Stimulated activated CD8-positive, alpha-beta memory T cell treated with anti-CD3 and anti-CD28 coated beads, Interleukin-2, amount 100 ng/mL, for 1 hour (primary cell): ENCODE measurements at places on chromosomes 5 and 9.

GRCh38 chr5:179840766-179841165, 17.9 kb downstream of the MRNIP start:
- no peak for DNase-seq

DNA sequence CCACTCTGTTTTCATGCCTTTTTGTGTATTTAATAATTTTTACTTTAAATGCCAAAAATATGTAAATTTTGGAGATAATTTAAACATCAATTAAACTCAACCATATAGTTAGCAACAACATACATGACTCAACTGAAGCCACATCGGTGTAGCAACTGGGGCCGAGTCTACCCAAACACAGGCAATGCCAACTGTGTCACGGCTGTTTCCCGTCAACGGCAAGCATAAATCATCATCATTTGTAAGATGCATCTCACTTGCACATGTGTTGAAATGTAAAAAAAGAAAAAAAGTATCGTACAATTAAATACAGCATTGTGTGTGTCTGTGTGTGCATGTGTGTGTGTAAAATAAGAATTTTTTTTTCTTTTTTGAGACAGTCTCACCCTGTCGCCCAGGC, 160.1 kb upstream of the TAS2R1 start:
- DNase-seq = no peak

GRCh38 chr9:134136996-134137299, 1.1 kb downstream of the WDR5 start:
- DNase-seq = no peak

DNA sequence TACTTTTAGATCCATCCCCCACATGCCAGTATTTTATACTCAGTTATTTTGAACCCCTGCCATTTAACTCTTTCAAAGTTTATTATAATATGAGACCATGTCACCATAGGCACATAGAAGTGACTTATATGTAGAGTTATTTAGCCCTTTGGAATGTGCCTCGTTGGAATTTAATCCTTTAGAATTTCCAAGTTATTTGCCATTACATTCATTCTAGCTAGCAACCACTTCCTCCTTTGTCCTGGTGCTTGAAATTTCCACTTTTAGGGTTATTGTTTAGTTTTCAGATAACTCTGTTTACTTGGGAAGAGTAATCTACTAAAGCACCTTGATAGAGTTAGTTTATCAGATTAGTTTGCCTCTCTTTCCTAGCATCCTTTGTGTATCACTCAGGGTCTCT, 82.8 kb upstream of the TLE1 start:
- DNase-seq = no peak

GRCh38 chr5:143683459-143683858, 128.5 kb upstream of the HMHB1 start:
- no peak for DNase-seq
